AG08395 (cell line): ENCODE measurements at places on chromosomes 6 and 20.

DNA sequence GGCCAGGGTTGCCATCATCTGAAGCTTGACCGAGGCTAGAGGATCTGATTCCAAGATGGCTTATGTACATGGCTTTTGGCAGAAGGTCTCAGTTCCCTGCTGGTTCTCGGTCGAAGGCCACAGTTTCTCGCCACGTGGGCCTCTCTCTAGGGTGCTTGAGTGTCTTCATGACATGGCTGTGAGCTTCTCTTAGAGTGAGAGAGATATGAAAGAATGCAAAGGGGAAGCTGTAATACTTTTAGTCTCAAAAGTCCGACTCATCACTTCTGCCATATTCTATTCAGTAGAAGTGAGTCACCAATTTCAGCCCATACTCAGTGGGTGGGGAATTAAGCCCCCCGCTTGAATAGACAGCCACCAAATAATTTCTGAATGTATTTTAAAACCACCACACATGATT lies 94.2 kb downstream of the UTRN start:
- no peak for DNase-seq

DNA sequence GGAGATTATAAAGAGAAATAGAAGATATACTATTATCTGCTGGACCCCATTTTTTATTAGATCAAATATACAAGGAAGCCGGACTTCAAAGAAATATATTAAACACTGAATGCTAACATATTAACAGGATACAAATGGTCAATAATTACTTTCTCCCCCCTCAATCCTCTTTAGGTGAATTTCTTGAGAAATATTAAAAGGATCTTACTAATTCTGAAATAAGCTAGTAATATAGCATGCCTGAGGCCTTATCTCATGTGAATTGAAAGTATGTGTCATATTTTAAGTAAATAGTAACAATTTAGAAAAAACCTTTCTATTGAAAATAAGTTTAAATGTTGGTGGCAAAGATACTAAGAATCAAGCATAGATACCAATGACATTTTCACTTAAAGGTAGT lies 954.7 kb upstream of the MAN1A1 start:
- DNase-seq = no peak

- no peak for DNase-seq
These were observed 27.2 kb downstream of the ARHGAP40 start for GRCh38 chr20:38628580-38629470.

DNA sequence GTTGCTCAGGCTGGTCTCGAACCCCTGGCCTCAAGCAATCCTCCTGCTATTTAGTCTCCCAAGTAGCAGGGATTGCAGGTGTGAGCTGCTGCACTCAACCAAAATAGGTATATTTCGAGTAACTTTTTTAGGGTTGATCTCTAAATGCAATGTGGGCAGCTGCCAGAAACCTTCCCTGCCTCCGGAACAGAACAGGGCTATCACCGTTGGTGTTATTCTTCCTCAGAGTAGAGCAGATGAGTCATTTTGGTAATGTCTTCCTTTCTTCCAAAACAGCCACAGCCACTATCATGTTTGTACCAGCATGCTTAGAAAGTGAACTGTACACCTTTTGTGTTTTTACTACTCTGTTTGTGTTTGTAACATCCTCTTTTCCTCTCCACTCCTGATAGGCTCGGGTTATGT lies 44.1 kb downstream of the SNX9 start:
- peak; percentile 60 for DNase-seq

GRCh38 chr20:17624551-17625245 lies 54.8 kb downstream of the DSTN start:
- no peak for DNase-seq
